ENCODE measurements at places on chromosomes 16 and 17.

DNA sequence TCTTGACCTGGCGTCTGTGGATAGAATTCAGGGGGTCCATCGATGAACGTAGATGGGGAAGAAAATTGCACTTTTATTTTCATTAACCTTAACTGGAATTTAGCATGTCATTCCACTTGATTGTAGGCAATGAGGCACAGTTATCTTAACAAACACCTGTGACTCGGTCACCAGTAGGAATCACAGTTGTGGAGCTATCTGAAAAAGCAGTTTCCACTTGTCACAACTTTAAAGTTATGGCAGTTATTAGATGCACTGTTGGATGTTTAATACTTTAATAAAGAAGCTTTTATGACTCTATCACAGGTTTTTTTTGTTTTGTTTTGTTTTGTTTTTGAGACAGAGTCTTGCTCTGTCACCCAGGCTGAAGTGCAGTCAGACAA, 83.7 kb upstream of the LGALS9 start:
- DNase-seq = no peak

GRCh38 chr16:85195900-85196772, 83.9 kb upstream of the CIBAR2 start:
- DNase-seq = no peak

DNA sequence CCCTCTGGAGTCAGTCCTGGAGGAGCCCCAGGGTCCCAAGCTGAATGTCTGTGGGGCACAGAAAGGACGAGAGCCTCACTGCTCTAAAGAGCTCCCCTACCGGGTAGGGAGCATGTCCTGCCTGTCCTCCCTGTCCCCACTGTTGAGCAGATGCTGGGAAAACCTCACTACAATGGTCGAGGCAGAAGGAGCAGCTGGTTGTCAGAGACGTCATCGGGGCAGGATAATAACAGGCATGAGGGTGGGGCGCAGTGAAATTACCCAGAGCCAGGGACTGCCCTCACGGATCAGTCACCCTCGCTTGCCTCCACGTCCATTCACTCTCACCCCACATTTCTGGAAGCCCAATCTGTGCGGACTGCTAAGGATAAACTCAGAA, 538 bp downstream of the TM4SF5 start:
- no peak for DNase-seq

DNA sequence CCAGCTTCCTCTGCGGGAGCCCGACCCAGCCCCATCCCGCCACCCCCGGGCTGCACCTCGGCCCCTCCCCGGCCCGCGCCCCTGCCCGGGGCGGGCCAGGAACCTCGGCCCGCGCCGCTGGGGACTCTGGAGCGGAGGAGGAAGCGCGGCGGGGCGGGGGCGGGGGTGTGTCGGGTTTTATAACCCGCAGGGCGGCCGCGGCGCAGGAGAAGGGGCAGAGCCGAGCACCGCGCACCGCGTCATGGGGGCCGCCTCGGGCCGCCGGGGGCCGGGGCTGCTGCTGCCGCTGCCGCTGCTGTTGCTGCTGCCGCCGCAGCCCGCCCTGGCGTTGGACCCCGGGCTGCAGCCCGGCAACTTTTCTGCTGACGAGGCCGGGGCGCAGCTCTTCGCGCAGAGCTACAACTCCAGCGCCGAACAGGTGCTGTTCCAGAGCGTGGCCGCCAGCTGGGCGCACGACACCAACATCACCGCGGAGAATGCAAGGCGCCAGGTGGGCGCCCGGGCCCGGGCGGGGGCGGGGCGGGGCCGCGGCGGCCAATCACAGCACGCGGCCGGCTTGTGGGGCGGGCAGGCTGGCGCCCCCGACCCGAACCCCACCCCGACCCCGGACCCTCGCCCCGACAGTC, at the start of gene ACE:
Gene ACE (plus strand): TSS at position 208 of the 626 bp plus-strand sequence. CDS start 34 bp downstream, at position 242.
- no peak for DNase-seq

GRCh38 chr16:84986102-84986501, 25.2 kb downstream of the ZDHHC7 start:
- DNase-seq = no peak

DNA sequence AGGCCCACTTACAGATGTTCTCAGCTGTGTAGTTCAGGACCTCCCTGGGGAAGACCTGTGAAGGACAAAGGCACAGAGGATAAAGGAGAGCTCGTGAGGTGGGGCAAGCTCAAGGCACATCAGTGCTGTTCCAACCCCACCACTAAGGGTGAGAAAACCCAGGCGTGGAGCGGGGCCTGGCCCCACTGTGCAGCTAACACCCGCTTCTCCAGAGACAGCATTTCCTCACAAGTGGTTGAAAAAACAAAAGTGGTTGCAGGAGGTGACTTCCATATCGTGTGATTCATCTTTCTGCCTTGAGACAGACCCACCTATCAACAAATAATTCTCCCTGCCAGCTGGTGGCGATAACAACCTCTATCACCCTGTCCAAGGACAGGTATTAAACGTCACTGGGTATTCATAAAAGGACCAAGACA, 30.0 kb downstream of the SNN start:
- DNase-seq = no peak

GRCh38 chr17:70780031-70780430, 610.7 kb downstream of the KCNJ2 start:
- no peak for DNase-seq

DNA sequence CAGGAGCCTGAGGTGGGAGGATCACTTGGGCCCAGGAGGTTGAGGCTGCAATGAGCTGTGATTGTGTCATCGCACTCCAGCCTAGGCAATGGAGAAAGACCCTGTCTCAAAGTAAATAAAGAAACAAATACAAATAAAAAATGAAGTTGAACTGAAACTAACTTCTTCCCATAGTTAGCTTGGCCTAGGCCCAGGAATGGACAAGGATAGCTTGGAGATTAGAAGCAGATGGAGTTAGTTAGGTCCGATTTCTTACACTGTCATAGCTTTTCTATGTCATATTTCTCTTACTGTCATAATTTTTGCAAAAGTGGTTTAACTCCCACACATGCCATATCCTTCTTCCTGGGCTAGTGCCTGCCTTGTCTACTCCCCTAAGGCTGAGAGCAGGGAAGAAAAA, 154.7 kb upstream of the CACNG3 start:
- DNase-seq = no peak

GRCh38 chr17:13735861-13736260, 134.1 kb upstream of the HS3ST3A1 start:
- DNase-seq = no peak

DNA sequence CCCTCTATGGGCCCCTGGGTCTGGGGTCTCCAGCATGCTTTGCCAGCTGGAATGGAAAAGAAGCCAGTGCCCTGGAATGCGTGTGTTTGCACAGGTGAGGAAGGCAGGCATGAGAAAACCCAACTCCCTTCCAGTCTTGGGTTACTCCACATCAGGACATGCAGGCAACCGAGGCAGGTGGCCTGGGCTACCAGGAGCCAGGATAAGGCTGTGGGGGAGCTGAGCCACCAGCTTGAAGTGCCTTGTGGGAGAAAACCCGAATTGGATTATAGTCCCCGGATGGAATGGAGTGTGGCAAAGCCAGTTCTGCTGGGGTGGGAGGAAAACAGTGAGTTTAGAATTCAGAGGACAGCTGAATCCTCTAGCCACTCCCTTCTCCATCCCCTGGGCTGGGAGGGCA, 7.2 kb downstream of the SRCIN1 start:
- no peak for DNase-seq

GRCh38 chr17:79792984-79793923, 3.6 kb downstream of the CBX8 start:
- DNase-seq = no peak

GRCh38 chr17:51142597-51142996, 10.8 kb upstream of the NME1 start:
- no peak for DNase-seq

DNA sequence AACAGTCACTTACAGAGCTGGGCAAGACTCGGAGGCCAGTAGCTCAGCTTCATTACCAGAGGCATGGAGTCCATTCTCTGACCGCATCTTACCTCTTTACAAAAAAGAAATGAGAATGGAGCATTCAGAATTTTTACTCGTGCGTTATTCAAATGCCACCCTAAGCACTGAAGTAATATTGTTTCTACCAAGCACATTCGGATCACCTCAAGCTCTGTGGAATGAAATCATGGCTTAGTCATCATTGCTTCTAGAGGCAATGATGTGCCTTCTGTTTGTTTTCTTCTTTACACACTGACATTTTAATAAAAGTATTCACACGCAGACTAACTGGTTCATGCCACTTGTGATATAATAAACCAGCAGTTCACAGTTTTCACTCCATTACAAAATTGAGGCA, 206.8 kb downstream of the PHKB start:
- no peak for DNase-seq

DNA sequence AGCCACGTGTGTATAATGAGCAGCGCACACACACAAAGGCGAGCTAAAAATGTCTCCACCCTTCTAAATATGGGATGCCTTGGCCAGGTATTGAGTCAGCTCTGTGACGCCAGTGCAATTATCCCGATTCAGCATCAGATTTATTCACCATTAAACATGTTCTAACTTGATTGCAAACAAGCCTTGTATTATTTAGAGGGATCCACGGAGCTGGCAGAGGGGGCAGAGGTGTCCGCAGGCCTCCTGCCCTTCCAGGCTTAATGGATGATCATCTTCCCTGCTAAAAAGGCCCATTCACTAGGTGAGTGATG, 591.7 kb downstream of the MAF start:
- DNase-seq = no peak

DNA sequence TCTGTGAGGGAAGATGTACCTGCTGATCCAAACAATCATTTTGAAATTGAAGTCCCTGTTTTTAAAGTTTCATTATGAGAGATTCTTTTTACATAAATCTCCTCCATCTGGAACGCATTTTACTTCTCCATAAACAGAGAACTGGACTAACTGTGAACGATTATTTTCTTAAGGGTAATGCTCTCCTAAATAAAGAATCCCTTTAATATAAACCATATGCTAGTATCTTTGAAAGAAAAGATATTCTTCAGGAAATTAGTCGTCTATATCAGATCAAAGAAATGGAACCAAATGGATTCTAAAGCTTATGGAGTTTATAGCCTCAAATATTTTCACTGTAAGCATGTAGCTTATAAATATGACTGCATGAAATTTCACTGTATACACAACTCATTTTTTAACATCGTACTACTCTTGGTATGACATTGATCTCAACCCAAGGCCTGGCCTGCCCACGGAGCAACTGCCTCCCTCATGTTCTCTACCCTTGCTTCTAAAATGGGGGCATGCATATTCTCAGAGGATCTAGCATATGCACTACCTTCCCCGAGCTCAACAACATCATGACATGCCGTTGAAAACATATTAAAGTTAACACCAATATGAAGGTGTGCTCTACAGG, 66.4 kb downstream of the MYH10 start:
- DNase-seq = no peak

DNA sequence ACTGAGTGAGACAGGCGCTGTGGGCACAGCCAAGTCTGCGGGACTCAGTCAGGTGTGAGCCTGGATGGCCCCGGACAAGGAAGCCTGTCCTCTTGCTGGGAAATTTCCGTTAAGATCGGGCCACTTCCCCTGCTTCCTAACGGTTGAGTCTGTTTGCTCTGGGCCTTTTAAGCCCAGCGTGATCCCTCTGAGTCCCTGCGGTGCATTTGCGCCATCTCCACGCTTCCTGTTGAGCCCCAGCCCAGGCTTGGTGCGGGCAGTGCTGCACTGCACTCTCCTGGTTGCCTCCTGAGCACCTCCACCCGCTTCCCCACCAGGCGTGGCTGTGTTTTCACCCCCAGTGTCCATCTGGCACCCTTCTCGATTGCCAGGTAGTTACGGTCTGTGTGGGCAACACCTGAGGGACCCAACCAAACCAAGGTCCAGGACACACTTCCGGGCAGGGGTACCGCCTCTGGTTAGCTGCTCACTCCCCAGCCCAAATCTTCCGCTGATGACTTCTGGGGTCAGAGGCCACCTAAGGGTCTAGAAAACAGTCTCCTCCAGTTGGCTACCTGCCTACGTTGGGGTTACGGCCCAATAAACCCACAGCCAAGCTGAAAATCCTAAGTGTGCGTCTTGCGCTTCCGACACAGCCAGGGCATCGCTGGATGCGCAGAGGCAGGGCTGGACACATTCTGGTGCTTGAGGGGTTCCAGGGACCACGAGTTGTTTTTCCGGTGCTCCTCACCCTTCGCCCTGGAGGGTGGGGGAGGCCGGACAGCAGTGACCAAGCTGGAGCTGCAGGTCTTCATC, 1.4 kb upstream of the SLC25A10 start:
- no peak for DNase-seq

GRCh38 chr16:64356267-64356666, 765.6 kb downstream of the CDH11 start:
- DNase-seq = no peak

GRCh38 chr16:28218109-28218508, 6.3 kb upstream of the XPO6 start:
- DNase-seq = peak; percentile 24

DNA sequence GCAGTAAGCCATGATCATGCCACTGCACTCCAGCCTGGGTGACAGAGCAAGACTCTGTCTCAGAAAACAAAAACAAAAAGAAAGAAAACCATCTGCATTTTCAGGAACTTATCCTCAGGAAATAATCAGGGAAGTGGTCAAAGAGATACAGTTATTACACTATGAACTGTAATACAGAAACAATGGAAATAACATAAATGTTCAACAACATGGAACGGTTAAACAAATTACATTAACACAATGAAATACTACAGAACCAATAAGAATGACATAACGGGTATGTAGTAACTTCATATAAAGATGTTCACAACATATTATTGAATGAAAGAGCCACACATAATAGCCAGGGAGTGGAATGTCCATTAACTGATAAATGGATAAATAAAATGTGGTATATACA, 6.7 kb downstream of the BBS2 start:
- DNase-seq = no peak

DNA sequence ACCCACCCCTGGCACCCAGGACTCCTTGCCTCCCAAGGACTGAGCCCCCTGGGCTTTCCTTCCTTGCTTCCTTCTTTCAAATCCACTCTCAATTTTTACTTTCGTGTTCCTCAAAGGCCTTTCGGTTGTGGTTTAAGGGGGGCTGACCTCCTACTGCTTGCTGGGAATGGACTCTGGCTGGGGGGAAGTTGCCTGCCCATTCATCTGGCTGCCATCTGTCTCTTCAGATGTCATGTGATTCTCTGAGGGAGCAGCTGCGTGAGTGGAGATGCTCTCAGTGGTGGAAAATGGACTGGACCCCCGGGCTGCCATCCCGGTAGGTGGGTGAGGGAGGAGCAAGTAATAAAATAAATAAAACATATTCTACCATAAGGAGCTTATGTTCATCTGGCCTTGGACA, 93.8 kb upstream of the RPRML start:
- no peak for DNase-seq

GRCh38 chr16:50308237-50308965, 42.0 kb downstream of the ADCY7 start:
- no peak for DNase-seq

All from stimulated activated CD8-positive, alpha-beta memory T cell treated with anti-CD3 and anti-CD28 coated beads, Interleukin-2, amount 100 ng/mL, for 1 hour (primary cell).